Activated CD4-positive, CD25-positive, alpha-beta regulatory T cell treated with anti-CD3 and anti-CD28 coated beads, Interleukin-2, amount 50 U/mL, for 72 hours (primary cell): ENCODE measurements at places on chromosomes 16 and 17.

GRCh38 chr17:71625330-71625729 lies 495.5 kb upstream of the SOX9 start:
- DNase-seq, result no peak

GRCh38 chr16:67935101-67935401 lies 1.6 kb downstream of the PSMB10 start:
- DNase-seq, result no peak

- no peak for DNase-seq
These were observed 171.4 kb downstream of the COPRS start for GRCh38 chr17:31687505-31688126.

DNA sequence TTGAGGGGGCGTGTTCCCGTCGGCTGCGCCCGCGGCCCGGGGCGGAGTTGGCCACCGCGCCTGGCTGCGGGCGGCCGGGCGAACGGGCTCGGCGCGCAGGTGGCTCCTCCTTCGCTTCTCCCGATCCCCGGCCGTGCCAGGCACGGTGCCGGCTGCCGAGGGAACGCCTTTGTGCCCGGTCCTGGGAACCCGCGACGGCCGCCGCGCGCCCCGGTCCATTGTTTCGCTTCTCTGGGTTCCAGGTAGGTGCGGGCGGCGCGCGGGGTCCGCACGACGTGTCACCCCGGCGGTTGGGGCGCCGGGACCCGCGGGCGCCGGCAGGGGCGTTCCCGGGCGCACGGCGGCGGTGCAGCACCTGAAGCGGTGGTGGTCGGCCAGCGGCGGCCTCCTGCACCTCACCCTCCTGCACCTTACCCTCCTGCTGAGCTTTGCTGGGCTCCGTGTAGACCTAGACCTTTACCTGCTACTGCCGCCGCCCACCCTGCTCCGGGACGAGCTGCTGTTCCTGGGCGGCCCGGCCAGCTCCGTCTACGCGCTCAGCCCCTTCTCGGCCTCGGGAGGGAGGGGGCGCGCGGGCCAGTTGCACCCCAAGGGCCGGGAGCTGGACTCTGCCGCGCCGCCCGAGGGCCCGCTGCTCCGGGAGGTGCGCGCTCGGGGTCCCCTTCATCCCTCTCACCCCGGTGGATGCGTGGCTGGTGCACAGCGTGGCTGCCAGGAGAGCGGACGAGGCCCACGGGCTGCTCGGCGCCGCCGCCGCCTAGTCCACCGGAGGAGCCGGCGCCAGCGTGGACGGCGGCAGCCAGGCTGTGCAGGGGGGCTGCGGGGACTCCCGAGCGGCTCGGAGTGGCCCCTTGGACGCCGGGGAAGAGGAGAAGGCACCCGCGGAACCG lies 99.9 kb downstream of the EFCAB13 start:
- DNase-seq, result no peak

- peak; percentile 22 for DNase-seq
These were observed 85.2 kb upstream of the NKD1 start for GRCh38 chr16:50462793-50463507.

DNA sequence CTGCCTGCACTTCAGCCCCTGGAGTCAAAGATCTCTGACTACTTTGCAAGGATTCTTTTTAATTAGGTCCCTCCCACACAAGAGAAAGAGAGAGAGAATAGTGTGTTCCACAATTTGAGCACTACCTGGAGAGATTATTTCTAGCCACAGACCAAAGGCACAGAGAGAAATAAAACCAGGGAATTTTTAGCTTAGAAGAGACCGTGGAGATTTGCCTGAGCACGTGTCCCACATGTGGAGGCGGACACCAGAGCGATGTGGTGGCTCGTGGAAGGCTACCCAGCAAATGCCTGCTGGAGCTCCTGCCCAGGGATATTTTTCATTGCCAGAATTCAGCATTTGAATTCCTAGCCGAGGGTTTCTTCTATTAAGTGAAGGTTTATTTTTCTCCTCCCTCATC lies 50.6 kb downstream of the MGAT5B start:
- no peak for DNase-seq

DNA sequence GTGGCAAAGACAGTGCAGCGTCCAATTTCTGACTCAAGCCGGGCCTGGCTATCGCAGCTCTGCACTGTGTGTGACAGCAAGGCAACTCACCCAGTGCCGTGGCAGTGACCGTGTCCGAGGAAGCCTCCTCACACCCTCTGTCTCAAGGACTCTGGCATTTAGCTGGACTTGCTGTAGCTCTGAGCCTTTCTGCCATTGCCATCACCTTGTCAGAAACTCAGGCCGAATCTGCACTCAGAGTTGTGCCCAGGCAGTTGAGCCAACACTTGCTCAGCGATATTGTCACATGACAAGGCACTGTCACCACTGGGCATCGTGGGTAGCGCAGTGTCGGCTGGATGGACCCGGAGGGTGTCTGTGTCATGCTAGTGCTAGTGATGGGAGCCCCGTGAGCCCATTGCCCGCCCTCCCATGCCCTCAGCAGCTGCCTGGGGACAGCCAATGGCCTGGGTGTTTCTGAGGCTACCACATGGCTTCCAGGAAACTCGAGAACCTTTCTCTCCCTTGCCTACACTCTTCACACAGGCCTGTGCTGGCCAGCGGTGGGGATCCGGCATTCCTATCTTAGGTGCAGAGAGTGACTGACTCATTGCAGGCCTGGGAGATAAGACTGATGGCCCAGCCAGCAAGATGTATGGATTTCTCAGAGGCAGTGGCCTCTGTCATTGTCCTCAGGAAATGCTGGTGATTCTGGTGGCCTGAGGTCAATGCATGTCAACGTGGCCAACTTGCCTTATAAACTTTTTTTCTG lies 22.1 kb upstream of the STH start:
- DNase-seq, result no peak

DNA sequence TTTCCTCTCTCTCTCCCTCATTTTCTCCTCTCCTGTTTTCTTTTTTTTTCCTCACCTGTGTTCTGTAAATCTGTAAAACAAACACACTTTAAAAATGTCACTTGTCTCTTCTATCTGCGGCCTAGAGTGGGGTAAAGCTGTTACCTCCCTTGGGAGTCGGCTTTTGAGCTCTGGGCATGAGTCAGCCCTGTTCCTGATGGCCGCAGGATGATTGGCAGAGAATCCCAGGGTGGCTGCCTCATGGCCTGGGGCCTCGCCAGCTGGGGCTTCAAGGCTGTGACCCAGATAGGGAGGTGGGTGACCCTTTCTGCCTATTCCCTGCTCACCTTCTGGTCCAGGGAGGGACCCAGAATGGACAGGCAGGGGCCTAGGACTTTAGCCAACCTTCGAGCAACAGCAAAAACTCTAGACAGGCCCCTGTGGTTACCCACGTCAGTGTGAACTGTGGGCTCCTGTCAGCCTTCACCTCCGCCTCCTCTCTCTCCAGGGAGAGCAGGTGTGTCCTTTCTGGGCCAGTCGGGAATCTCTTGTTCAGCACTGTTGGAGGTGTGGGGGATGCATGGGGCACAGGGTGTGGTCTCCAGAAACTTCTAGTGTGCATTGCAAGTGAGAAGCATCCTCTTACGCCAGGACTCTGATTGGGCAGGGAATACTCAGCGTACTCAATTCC lies 87.4 kb downstream of the RAP1GAP2 start:
- DNase-seq, result no peak

DNA sequence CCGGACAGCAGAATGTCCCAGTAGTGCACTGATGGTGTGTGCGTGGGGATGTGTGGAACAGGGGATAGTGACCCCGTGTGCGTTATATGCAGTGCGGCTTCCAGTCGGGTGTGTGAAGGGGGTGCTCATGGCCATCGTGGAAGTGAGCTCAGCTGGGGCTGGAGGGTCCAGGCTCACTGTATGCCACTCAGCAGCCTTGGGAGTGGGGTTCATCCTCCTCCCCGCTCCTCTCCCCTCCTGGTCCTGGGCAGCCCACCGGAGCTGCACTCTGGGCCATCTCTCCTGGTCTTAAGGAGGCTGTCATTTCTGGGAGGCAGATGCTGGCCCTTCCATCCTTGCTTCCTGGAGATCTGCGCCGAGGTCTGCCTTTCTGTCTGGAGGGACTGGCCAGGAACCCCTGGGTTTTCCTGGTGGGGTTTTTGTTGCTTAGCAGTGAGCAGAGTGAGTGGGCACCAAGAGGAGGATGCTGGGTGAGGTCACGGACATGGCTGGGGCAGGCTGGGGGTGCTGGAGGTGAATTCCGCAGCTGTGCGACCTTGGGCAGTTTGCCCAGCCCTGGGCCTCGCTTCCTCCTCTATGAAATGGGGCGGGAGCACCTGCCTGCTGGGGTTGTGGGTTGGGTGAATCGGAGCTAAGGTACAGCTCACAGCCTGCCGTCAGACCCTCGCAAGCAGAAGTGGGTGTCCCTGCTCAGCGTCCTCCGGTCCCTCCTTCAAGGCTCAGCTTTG lies 164.1 kb downstream of the SEC14L1 start:
- no peak for DNase-seq

- no peak for DNase-seq
These were observed 38.4 kb downstream of the C17orf67 start for GRCh38 chr17:56795221-56795865.

GRCh38 chr17:2243953-2244352 lies 59.6 kb downstream of the SMG6 start:
- no peak for DNase-seq

GRCh38 chr17:80790021-80790765 lies 201.4 kb upstream of the CHMP6 start:
- DNase-seq, result no peak

- DNase-seq, result no peak
These were observed 9.5 kb downstream of the MRPL27 start for GRCh38 chr17:50363217-50364060.

GRCh38 chr16:50281391-50282009 lies 15.1 kb downstream of the ADCY7 start:
- no peak for DNase-seq

DNA sequence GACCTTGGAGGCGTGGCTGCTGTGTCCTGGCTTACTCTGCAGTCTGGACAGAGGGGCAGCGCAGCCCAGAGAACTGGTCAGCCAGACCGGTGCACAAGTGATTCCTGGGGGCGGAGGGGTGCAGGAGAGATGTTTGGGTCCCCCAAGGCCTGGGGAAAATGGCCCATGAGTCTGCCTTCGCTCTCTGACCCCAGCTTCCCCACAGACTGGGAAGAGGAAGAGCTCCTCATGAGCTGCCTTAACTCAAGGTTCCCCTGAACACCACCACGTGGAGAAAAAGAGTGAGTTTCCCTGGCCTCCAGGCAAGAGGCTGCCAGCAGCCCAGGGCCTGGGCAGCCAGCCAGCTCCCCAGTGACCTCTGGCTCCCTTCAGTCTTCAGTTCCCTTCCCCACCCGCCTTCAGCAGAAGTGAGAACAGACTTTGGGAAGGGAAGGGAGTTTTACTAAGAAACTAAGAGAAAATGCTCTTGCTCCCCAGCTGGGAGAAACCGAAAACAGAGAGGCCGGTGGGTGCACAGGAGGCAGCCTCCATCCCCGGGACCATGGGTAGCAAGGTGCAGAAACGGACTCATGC lies 2.0 kb upstream of the C17orf99 start:
- DNase-seq, result no peak

GRCh38 chr16:48864055-48864454 lies 254.1 kb upstream of the N4BP1 start:
- DNase-seq, result no peak

DNA sequence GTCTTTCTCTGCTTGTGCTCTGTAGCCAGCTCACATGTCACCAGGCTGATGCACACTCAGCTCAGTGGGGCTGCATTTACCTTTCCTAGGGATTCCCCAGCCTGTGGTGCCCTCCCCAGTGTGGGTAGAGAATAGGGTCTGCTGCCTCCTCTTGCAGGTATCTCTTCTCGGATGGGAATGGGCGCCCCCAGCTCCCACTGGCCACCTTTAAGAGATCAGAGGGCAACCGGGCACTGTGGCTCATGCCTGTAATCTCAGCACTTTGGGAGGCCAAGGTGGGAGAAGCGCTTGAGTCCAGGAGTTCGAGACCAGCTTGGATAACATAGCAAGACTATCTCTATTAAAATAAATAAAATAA lies 3.3 kb downstream of the XYLT2 start:
- DNase-seq, result no peak

GRCh38 chr16:73669535-73670274 lies 621.8 kb upstream of the ZFHX3 start:
- no peak for DNase-seq

DNA sequence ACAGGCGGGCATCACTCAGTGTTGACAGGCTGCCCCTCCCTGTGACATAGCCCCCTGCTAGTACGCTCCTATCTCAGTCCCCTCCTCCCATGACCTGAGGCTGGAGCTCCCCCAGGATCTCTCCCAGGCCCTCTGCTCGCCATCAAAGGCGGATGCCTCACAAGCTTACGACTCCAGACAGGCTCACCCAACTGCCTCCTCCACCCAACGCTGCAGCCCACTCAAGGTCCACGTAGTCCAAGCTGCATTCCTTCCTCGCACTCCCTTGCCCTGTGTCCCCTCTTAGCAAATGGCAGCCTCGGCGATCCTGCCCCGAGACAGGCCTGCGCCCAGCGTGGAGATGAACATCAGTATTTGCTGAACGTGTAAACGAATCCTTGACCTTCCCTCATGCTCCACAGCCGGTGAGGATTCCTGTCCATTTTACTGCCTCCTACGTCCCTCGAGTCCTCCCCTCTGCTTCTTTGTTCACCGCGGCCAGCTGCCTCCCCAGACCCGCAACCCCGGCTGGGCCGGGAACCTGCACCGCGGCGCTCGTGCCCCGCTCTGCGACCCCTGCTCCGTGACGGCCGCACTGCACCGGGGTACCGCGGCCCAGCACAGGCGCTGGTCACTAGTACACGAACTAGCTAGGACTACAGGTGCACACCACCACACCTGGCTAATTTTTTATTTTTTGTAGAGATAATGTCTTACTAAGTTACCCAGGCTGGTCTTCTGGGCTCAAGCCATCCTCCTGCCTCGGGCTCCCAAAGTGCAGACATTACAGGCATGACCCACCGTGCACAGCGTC lies 838 bp upstream of the TMEM97 start:
- no peak for DNase-seq

- DNase-seq, result no peak
These were observed 19.1 kb upstream of the NCBP3 start for GRCh38 chr17:3865176-3865575.

GRCh38 chr16:9499941-9500593 lies 408.6 kb downstream of the HAPSTR1 start:
- DNase-seq, result no peak

- DNase-seq, result no peak
These were observed 8.2 kb downstream of the FAM20A start for GRCh38 chr17:68592682-68593641.

GRCh38 chr17:55427587-55427882 lies 5.9 kb upstream of the MMD start:
- DNase-seq, result no peak

GRCh38 chr16:56936950-56937349 lies 5.0 kb downstream of the HERPUD1 start:
- DNase-seq, result no peak

DNA sequence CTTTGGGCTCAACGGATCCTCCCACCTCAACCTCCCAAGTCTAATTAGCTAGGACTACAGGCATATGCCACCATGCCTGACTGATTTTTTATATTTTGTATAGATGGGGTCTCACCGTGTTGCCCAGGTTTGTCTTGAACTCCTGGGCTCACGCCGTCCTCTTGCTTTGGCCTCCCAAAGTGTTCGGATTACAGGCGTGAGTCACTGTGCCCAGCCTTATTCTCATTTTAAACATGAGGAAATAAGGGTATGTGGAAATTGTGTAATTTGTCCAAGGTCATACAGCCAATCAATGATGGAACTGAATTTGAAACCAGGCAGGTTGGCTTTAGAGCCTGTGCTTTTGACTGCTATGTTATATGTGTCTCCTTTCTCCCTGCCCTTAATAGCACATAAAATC lies 27.4 kb upstream of the AQP8 start:
- no peak for DNase-seq

GRCh38 chr17:69451416-69452394 lies 37.2 kb downstream of the MAP2K6 start:
- no peak for DNase-seq

- no peak for DNase-seq
These were observed 124.8 kb downstream of the RGS9 start for GRCh38 chr17:65261682-65262636.
